ENCODE measurements at places on chromosomes 4 and X. TPM values are rescaled to one million over a fixed set of nuclear protein-coding genes. Genes with fewer than 3 reads are reported as not detected.

Gene CTAG2
- polyA plus RNA-seq = not detected

Gene BTC
- polyA plus RNA-seq = 0.36 TPM

Gene RPS6KA6
- 1.4 TPM for polyA plus RNA-seq

Gene ING2
- 10.1 TPM for polyA plus RNA-seq

Gene ANOS1
- 1.8 TPM for polyA plus RNA-seq

Gene EVC2
- polyA plus RNA-seq = 2.0 TPM

Gene CYP4V2
- polyA plus RNA-seq = 19.6 TPM

Gene GDPD2
- not detected for polyA plus RNA-seq

Gene HTRA3
- polyA plus RNA-seq = 80.6 TPM

Gene SSX2
- polyA plus RNA-seq = not detected

Gene RHOXF1
- polyA plus RNA-seq = 0.16 TPM

Gene LEF1
- 0.20 TPM for polyA plus RNA-seq

Gene HTATSF1
- polyA plus RNA-seq = 60.0 TPM

Gene GLRB
- 8.4 TPM for polyA plus RNA-seq

Gene PDLIM5
- 407 TPM for polyA plus RNA-seq

Gene RBM46
- not detected for polyA plus RNA-seq

Gene ACE2
- polyA plus RNA-seq = 3.6 TPM

Gene SERPINA7
- not detected for polyA plus RNA-seq

Gene SH3RF1
- 2.4 TPM for polyA plus RNA-seq

Gene DMP1
- polyA plus RNA-seq = not detected

Gene IL13RA1
- 13.6 TPM for polyA plus RNA-seq

Gene EDA
- polyA plus RNA-seq = 10.0 TPM

Gene CLDN24
- not detected for polyA plus RNA-seq

Gene DTHD1
- 0.02 TPM for polyA plus RNA-seq

Gene SH3D19
- 46.7 TPM for polyA plus RNA-seq

Gene ZNF41
- 4.6 TPM for polyA plus RNA-seq

Gene BEX5
- polyA plus RNA-seq = 2.4 TPM

Gene CHRNA9
- not detected for polyA plus RNA-seq

Gene C4orf54
- 2.2 TPM for polyA plus RNA-seq

Gene SSX3
- not detected for polyA plus RNA-seq

Gene GPC3
- 7.0 TPM for polyA plus RNA-seq

Gene USP9X
- 13.3 TPM for polyA plus RNA-seq

Gene CT45A2
- polyA plus RNA-seq = not detected

Gene GYPB
- polyA plus RNA-seq = not detected

Gene GPR119
- polyA plus RNA-seq = not detected

Gene TAF7L
- not detected for polyA plus RNA-seq

Gene NHSL2
- 2.4 TPM for polyA plus RNA-seq

Gene PNMA6A
- 3.6 TPM for polyA plus RNA-seq

Gene NKX3-2
- polyA plus RNA-seq = 0.05 TPM

Gene CC2D2A
- 13.0 TPM for polyA plus RNA-seq

Gene SPACA5
- polyA plus RNA-seq = not detected

Gene ANK2
- 78.6 TPM for polyA plus RNA-seq

Gene GAGE1
- polyA plus RNA-seq = not detected

Gene VCX3B
- not detected for polyA plus RNA-seq

Gene TLR8
- polyA plus RNA-seq = 0.14 TPM

Gene TSPYL2
- polyA plus RNA-seq = 66.6 TPM

Gene C4orf50
- polyA plus RNA-seq = 0.02 TPM

Gene PDZD4
- polyA plus RNA-seq = 4.1 TPM

Gene IL2RG
- polyA plus RNA-seq = 1.1 TPM

Gene PDE5A
- polyA plus RNA-seq = 2.8 TPM

Gene CPZ
- 1.5 TPM for polyA plus RNA-seq

Gene CT45A5
- polyA plus RNA-seq = not detected

Gene WAS
- 1.5 TPM for polyA plus RNA-seq

Gene C4orf51
- not detected for polyA plus RNA-seq

Gene FAM47E
- polyA plus RNA-seq = 4.5 TPM
